Activated CD4-positive, alpha-beta T cell treated with anti-CD3 and anti-CD28 coated beads for 36 hours (primary cell): ENCODE measurements at places on chromosomes 5 and 9. TPM values are rescaled to one million over a fixed set of nuclear protein-coding genes. Genes with fewer than 3 reads are reported as not detected.

The ACTBL2 gene
- not detected for total RNA-seq

DNA sequence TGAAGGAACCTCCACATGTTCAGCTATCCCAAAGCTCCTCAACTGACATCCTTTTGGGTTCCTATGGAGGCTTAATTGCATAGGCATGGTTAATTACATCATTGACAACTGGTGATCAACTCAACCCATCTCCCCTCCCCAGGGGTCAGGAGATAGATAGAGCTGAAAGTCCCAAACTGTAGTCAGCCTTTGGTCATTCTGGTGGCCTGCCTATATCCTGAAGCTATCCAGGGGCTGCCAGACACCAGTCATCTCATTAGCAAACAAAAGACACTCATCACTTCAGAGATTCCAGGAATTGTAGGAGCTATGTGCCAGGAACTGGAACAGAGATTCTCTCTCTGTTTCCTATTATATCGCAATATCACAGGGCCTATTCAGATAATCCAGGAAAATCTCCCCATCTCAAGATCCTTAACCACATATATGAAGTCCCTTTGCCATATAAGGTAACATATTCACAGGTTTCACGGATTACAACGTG, 646.5 kb upstream of the GRAMD2B start:
- no peak for DNase-seq
- no peaks in the 10 kb centered on the region for H3K36me3 ChIP-seq
- H3K27ac ChIP-seq, result no peak overlapping the region
- H3K4me1 ChIP-seq, result no peaks in the 10 kb centered on the region
- no peak overlapping the region for H3K4me3 ChIP-seq

- no peak overlapping the region for H3K4me3 ChIP-seq
- H3K27ac ChIP-seq, result no peak overlapping the region
- H3K4me1 ChIP-seq, result peaks cover 21% of the 10 kb centered on the region
- peaks cover 67% of the 10 kb centered on the region for H3K27me3 ChIP-seq
- no peaks in the 10 kb centered on the region for H3K36me3 ChIP-seq
- DNase-seq, result peak; percentile 10
These were observed 496 bp downstream of the TLX3 start for GRCh38 chr5:171309276-171310211.

DNA sequence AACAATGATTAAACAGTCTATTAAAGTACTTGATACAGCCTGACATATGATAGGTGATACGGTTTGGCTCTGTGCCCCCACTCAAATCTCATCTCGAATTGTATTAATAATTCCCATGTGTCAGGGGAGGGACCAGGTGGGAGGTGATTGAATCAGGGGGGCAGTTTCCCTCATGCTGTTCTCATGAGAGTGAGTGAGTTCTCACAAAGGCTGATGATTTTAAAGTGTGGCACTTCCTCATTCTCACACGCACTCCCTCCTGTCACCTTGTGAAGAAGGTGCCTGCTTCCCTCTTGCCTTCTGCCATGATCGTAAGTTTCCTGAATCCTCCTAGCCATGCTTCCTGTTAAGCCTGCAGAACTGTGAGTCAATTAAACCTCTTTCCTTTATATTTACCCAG, 40.1 kb upstream of the TARS1 start:
- DNase-seq, result no peak
- H3K4me3 ChIP-seq, result no peak overlapping the region
- H3K36me3 ChIP-seq, result no peaks in the 10 kb centered on the region
- no peaks in the 10 kb centered on the region for H3K4me1 ChIP-seq
- no peak overlapping the region for H3K27ac ChIP-seq

DNA sequence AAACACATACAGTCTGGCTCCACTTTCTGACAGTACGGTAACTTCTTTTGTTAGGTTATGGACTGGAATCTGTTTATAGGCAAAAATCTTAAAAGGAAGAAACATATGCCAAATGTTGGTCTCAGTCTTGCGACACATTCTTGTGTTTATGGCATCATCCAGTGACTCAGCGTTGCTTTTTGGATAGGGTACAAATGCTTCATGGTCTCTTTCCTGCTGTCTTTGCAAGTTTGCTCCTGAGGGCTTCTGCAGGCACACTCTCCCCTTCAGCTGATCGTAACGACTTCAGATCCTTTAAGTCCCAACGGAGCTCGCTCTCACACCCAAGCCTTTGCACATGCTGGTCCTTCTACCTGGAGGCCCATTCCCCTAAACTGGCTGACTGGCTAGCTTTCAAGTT, 23.6 kb upstream of the TNFSF8 start:
- peaks cover 35% of the 10 kb centered on the region for H3K4me1 ChIP-seq
- peak overlapping the region; percentile 74 for H3K27ac ChIP-seq
- peaks cover 11% of the 10 kb centered on the region for H3K36me3 ChIP-seq
- DNase-seq, result peak; percentile 41
- no peak overlapping the region for H3K4me3 ChIP-seq

DNA sequence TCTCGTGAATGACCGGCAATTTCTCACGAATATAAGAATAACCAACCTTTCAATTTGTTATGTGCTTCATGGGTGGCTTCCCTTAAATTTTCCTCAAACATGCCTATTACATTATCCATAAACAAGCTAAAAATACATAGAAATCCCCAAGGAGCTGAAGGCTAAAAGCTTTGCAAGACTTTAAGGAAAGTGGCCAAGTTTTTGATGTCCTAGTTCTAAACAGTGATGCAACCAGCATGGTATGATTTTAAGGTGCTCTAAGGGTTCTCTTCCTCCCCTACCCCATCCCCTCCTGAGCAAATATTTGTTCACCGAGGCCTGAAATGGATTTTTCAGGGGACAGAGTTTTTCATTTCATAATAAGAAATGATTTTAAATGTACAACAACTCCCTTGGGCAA, 79.8 kb downstream of the RGS7BP start:
- H3K4me3 ChIP-seq, result no peak overlapping the region
- H3K27ac ChIP-seq, result no peak overlapping the region
- no peak for DNase-seq
- no peaks in the 10 kb centered on the region for H3K4me1 ChIP-seq
- H3K27me3 ChIP-seq, result peaks cover 24% of the 10 kb centered on the region

DNA sequence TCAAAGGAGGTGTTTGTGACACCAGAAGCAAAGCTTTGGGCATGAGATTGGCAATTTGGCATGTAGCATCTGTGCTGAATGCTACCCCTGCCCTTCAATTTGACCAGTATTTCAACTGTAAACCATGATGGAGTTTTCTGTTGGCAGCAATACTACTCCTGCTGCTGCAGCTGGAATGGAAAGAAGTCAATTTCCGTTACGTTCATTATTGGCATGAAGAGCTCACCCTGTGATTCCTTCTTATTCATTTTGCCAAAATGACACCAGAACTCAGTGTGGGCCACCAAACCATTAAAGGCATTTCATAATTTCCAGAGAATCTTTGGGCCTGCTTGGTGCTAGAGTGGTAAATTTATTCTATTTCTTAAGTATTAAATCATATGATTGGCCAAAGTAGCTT, 433.1 kb upstream of the DMAC1 start:
- no peak for DNase-seq
- H3K36me3 ChIP-seq, result no peaks in the 10 kb centered on the region
- no peak overlapping the region for H3K27ac ChIP-seq

DNA sequence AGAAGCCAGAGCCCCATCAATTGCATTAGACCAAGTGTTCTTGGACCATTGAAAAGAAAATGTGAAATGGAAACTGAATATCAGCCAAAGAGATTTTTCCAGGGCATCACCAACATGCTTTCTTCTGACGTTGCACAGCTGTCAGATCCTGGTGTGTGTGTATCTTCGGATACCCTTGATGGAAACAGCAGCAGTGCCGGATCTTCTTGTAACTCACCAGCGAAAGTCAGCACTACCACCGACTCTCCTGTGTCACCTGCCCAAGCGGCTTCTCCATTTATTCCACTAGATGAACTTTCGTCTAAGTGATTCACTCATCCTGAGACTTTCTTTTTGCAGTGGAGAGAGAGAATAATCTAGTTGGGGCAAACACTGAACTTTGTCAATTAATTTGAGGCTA, 75.7 kb downstream of the PIP5K1B start:
- H3K4me1 ChIP-seq, result peaks cover 14% of the 10 kb centered on the region
- no peaks in the 10 kb centered on the region for H3K36me3 ChIP-seq
- H3K27ac ChIP-seq, result no peak overlapping the region
- no peak overlapping the region for H3K4me3 ChIP-seq
- DNase-seq, result peak; percentile 57
- peaks cover 2% of the 10 kb centered on the region for H3K27me3 ChIP-seq

- no peaks in the 10 kb centered on the region for H3K4me1 ChIP-seq
- H3K27ac ChIP-seq, result no peak overlapping the region
- peaks cover 24% of the 10 kb centered on the region for H3K27me3 ChIP-seq
- no peak for DNase-seq
- no peak overlapping the region for H3K4me3 ChIP-seq
- H3K36me3 ChIP-seq, result no peaks in the 10 kb centered on the region
These were observed 76.0 kb upstream of the SIMC1 start for GRCh38 chr5:176162198-176162597.

DNA sequence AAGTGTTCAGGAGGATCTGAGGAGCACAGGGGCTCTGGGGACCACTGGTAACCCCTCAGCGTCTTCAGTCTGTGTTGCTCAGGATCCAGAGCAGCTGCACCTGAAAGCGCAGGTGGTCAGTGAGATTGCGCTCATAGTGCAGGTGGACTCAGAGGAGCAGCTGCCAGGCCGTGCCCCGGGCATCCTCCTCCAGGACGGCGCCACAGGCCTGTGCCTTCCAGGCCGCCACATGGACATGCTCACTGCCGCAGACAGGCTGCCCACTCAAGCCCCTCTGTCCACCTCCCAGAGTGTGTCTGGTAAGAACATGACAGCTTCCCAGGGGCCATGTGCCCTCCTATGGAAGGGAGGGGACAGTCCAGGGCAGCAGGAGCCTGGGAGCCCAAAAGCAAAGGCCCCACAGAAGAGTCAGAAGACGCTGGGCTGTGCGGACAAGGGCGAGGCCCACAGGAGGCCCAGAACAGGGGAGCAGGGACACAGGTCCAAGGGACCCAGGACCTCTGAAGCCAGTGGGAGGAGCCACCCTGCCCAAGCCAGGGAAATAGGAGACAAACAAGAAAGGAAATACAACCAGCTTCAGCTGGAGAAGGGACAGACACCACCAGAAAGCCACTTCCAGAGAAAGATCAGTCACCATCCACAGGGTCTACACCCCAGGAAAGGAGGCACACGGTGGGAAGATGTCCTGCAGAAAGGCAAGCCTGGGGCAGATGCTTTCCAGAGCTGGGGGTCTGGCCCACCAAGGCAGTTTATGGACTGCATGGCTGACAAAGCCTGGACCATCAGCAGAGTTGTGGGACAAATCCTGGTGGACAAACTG, 5.2 kb downstream of the SPATA31E1 start:
- H3K4me3 ChIP-seq, result no peak overlapping the region
- H3K36me3 ChIP-seq, result no peaks in the 10 kb centered on the region
- H3K4me1 ChIP-seq, result no peaks in the 10 kb centered on the region
- DNase-seq, result no peak
- no peaks in the 10 kb centered on the region for H3K27me3 ChIP-seq
- no peak overlapping the region for H3K27ac ChIP-seq

GRCh38 chr5:142572006-142572405, 113.9 kb downstream of the FGF1 start:
- no peaks in the 10 kb centered on the region for H3K27me3 ChIP-seq
- H3K4me1 ChIP-seq, result peaks cover 8% of the 10 kb centered on the region
- no peak for DNase-seq
- H3K36me3 ChIP-seq, result no peaks in the 10 kb centered on the region
- no peak overlapping the region for H3K4me3 ChIP-seq
- no peak overlapping the region for H3K27ac ChIP-seq

GRCh38 chr9:129624947-129625346, 1.0 kb upstream of the NTMT1 start:
- peak; percentile 58 for DNase-seq
- peaks cover 41% of the 10 kb centered on the region for H3K4me1 ChIP-seq
- H3K4me3 ChIP-seq, result peak overlapping the region; percentile 77
- H3K27ac ChIP-seq, result peak overlapping the region; percentile 93
- H3K27me3 ChIP-seq, result peaks cover 9% of the 10 kb centered on the region

DNA sequence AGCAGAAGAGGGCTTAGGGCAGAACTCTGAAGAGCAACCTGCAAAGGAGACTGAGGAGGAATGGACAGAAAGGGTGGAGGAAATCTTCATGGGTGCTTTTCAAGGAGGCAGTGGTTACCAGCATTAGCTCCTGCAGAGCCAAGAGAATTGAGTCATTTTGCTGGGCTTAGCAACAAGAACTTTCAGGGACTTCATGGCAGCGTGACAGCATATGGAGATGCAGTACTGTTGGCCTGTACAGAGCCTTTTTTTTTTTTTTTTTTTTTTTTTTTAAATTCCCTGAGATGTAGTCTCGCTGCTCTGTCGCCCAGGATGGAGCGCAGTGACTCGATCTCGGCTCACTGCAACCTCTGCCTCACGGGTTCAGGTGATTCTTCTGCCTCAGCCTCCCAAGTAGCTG, 296.0 kb upstream of the DMRT1 start:
- H3K27ac ChIP-seq, result no peak overlapping the region
- peaks cover 4% of the 10 kb centered on the region for H3K36me3 ChIP-seq
- peaks cover 5% of the 10 kb centered on the region for H3K27me3 ChIP-seq
- H3K4me1 ChIP-seq, result no peaks in the 10 kb centered on the region
- DNase-seq, result no peak

GRCh38 chr5:111676466-111676865, 80.5 kb downstream of the NREP start:
- H3K36me3 ChIP-seq, result no peaks in the 10 kb centered on the region
- H3K27me3 ChIP-seq, result peaks cover 2% of the 10 kb centered on the region
- H3K27ac ChIP-seq, result no peak overlapping the region
- no peak overlapping the region for H3K4me3 ChIP-seq
- no peak for DNase-seq

GRCh38 chr9:16136961-16137360, 584.1 kb downstream of the CCDC171 start:
- no peak overlapping the region for H3K27ac ChIP-seq
- H3K36me3 ChIP-seq, result no peaks in the 10 kb centered on the region
- H3K4me3 ChIP-seq, result no peak overlapping the region
- H3K4me1 ChIP-seq, result no peaks in the 10 kb centered on the region

DNA sequence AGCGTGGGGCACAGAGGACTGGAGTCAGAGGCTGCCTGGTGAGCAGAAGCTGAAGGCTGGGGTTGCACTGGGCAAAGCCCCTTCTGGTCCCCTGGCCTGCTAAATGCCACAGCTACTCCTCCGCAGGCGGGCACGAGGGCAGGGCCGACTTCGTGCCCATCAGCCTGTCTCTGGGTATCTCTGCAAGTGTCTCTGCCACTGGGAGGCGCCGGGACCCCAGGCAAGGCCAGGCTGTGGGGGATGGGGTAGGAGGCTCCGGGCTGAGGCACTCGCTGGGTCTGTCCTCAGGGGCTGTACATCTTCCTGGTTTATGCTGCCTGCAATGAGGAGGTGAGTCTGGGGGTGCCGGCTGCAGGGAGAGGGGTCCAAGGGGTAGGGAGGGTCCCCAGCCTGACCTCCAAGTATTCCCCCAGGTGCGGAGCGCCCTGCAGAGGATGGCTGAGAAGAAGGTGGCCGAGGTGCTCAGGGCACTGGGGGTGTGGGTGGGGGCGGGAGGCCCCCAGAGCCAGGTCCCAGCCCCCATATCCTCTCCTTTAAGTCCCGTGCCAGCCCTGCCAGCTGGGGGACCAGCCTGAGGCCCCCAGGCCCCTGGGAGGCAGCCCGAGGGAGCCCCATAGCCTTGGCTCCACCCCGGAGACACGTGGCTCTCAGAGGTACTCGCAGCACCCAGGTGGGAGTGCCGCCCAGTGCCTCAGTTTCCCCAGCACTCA, 25.1 kb downstream of the ADGRD2 start:
- no peaks in the 10 kb centered on the region for H3K36me3 ChIP-seq
- no peaks in the 10 kb centered on the region for H3K4me1 ChIP-seq
- DNase-seq, result peak; percentile 26
- no peak overlapping the region for H3K4me3 ChIP-seq
- H3K27me3 ChIP-seq, result peaks cover 16% of the 10 kb centered on the region
